Stomach (tissue), 19 donors: ENCODE measurements at places on chromosomes 12 and 14. TPM values are rescaled to one million over a fixed set of nuclear protein-coding genes. Genes with fewer than 3 reads are reported as not detected.

Gene TTC6
- total RNA-seq: 33.6 TPM

DNA sequence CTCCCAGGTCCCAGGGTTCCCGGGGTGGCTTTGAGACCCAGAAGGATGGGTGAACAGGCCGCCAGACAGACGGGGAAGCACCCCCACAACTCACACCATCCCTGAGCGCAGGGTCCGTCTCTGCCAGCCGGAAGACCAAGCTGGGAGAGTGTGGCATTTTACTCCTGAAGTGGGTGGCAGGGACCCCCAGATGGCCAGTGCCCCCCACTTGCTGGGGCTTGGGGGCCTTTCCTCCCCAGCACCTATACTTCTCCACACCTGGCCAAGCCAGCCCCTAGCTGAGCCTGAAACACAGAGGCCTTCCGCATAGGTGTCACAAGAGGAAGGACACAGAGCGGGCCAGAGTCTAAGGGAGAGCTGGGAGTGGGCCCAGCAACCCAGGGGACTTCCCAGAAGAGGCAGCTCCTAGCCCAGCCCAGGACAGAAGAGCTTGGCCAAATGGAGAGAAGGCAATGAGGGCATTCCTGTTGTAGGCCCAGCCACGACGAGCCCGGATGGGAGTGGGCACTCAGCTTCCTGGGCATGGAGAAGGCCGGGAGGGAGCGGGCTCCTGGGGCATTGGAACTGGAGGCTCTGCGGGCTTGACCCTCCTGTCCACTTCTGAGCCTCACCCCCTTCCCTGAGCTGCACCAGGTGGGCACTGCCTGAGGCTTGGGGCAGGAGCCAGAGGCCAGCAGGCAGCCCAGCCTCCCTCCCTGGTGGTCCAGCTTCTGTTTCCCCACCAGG, 3.3 kb downstream of the AHNAK2 start:
- H3K4me3 ChIP-seq: no peak overlapping the region
- no peak for DNase-seq
- H3K36me3 ChIP-seq: no peaks in the 10 kb centered on the region
- no peaks in the 10 kb centered on the region for H3K27me3 ChIP-seq
- peak overlapping the region; percentile 91 for H3K27ac ChIP-seq

- no peak for DNase-seq
- no peak overlapping the region for H3K27ac ChIP-seq
- H3K36me3 ChIP-seq: no peaks in the 10 kb centered on the region
Observed at GRCh38 chr12:116385486-116386217, 108.2 kb upstream of the MED13L start.

Gene MYH6
- not detected for total RNA-seq

GRCh38 chr14:31945701-31946100, 131.4 kb upstream of the ARHGAP5 start:
- no peaks in the 10 kb centered on the region for H3K27me3 ChIP-seq
- DNase-seq: no peak
- H3K36me3 ChIP-seq: no peaks in the 10 kb centered on the region

GRCh38 chr12:95653771-95654546, 102.7 kb upstream of the USP44 start:
- no peak for DNase-seq
- no peak overlapping the region for H3K4me3 ChIP-seq
- H3K4me1 ChIP-seq: peaks cover 24% of the 10 kb centered on the region
- no peaks in the 10 kb centered on the region for H3K27me3 ChIP-seq
- no peaks in the 10 kb centered on the region for H3K36me3 ChIP-seq

GRCh38 chr12:10226086-10226485, 13.4 kb downstream of the GABARAPL1 start:
- no peak for DNase-seq
- H3K4me3 ChIP-seq: no peak overlapping the region
- H3K27ac ChIP-seq: no peak overlapping the region
- peaks cover 34% of the 10 kb centered on the region for H3K36me3 ChIP-seq
- H3K27me3 ChIP-seq: no peaks in the 10 kb centered on the region
- peaks cover 7% of the 10 kb centered on the region for H3K4me1 ChIP-seq

Gene BCL11B
- total RNA-seq: 1.9 TPM

Gene DMAC2L
- 9.0 TPM for total RNA-seq

DNA sequence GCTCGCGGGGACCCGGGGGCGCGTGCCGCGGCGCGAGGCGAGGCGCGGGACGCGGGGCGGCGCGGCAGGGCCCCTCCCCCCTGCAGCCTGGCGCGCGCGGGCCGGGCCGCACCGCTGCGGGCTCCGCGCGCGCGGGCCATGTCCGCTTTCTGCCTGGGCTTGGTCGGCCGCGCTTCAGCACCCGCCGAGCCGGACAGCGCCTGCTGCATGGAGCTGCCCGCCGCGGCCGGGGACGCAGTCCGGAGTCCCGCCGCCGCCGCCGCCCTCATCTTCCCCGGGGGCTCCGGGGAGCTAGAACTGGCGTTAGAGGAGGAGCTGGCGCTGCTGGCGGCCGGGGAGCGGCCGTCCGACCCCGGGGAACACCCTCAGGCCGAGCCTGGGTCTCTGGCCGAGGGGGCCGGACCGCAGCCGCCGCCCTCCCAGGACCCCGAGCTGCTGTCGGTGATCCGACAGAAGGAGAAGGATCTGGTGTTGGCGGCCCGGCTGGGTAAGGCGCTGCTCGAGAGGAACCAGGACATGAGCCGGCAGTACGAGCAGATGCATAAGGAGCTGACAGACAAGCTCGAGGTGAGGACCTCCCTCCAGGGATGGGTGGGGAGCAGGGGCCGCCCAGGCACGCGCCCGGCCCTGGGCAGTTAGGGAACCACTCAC, 820 bp downstream of the BICDL1 start:
- peak; percentile 90 for DNase-seq
- H3K27me3 ChIP-seq: no peaks in the 10 kb centered on the region
- peak overlapping the region; percentile 74 for H3K27ac ChIP-seq
- H3K4me3 ChIP-seq: peak overlapping the region; percentile 59
- no peaks in the 10 kb centered on the region for H3K36me3 ChIP-seq

GRCh38 chr14:27077710-27078109, 479.9 kb upstream of the NOVA1 start:
- DNase-seq: no peak
- H3K4me1 ChIP-seq: no peaks in the 10 kb centered on the region
- no peaks in the 10 kb centered on the region for H3K27me3 ChIP-seq
- no peak overlapping the region for H3K4me3 ChIP-seq
- no peaks in the 10 kb centered on the region for H3K36me3 ChIP-seq

- peaks cover 3% of the 10 kb centered on the region for H3K4me1 ChIP-seq
- no peaks in the 10 kb centered on the region for H3K36me3 ChIP-seq
- H3K4me3 ChIP-seq: no peak overlapping the region
- DNase-seq: no peak
- no peak overlapping the region for H3K27ac ChIP-seq
Observed at GRCh38 chr12:14907953-14908352, 22.3 kb upstream of the MGP start.

Gene PMCH
- not detected for total RNA-seq

Gene KRT5
- total RNA-seq: 0.89 TPM

GRCh38 chr12:116561181-116561821, 2.1 kb downstream of the MAP1LC3B2 start:
- H3K4me3 ChIP-seq: no peak overlapping the region
- no peaks in the 10 kb centered on the region for H3K27me3 ChIP-seq
- H3K4me1 ChIP-seq: peaks cover 23% of the 10 kb centered on the region
- H3K36me3 ChIP-seq: no peaks in the 10 kb centered on the region
- no peak for DNase-seq

GRCh38 chr14:79062226-79062625, 892.1 kb downstream of the NRXN3 start:
- H3K27ac ChIP-seq: no peak overlapping the region
- no peaks in the 10 kb centered on the region for H3K36me3 ChIP-seq
- no peaks in the 10 kb centered on the region for H3K4me1 ChIP-seq
- DNase-seq: no peak
- H3K4me3 ChIP-seq: no peak overlapping the region

- no peak for DNase-seq
- H3K4me1 ChIP-seq: no peaks in the 10 kb centered on the region
- H3K27ac ChIP-seq: no peak overlapping the region
Observed at GRCh38 chr14:95683793-95684192, 2.4 kb upstream of the TCL1B start.

GRCh38 chr12:122537021-122537420, 10.0 kb downstream of the KNTC1 start:
- peaks cover 26% of the 10 kb centered on the region for H3K36me3 ChIP-seq
- DNase-seq: no peak
- no peak overlapping the region for H3K27ac ChIP-seq

- H3K36me3 ChIP-seq: no peaks in the 10 kb centered on the region
- H3K27me3 ChIP-seq: no peaks in the 10 kb centered on the region
- H3K4me1 ChIP-seq: peaks cover 19% of the 10 kb centered on the region
- peak; percentile 48 for DNase-seq
- H3K27ac ChIP-seq: peak within 1 kb of the TSS; percentile 72
- no peak within 1 kb of the TSS for H3K4me3 ChIP-seq
Observed at GRCh38 chr12:54384591-54385041, at the start of gene ZNF385A. Gene ZNF385A (minus strand): TSS chr12:54384733. CDS start chr12:54384514, 219 bp downstream.

GRCh38 chr14:24298892-24299254, 707 bp downstream of the DHRS1 start:
- no peak for DNase-seq
- H3K27ac ChIP-seq: peak overlapping the region; percentile 94
- H3K27me3 ChIP-seq: no peaks in the 10 kb centered on the region
- H3K4me3 ChIP-seq: peak overlapping the region; percentile 96
- H3K36me3 ChIP-seq: peaks cover 54% of the 10 kb centered on the region
- H3K4me1 ChIP-seq: peaks cover 39% of the 10 kb centered on the region

DNA sequence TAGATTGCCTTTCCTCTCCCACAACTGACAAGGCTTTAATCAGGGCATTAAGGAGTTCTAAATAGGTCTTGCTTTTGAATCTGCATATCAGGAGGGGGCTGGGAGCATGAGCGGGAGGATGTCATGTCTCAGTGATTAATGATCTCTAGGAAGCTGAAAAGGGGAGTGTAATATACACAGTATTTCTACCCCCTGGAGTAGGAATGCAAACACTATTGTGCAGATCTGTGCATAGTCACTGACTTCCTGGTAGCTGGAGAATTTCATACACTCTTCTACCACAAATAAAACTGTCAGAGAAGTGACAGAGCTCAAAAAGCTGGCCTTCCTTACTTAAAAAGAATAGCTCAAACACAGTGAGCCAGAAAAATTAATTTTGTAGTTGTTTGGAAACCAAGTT, 65.8 kb downstream of the RIC8B start:
- H3K4me1 ChIP-seq: peaks cover 5% of the 10 kb centered on the region
- peaks cover 28% of the 10 kb centered on the region for H3K36me3 ChIP-seq
- no peaks in the 10 kb centered on the region for H3K27me3 ChIP-seq

GRCh38 chr14:103641161-103641560, 12.2 kb downstream of the KLC1 start:
- no peak for DNase-seq
- H3K27ac ChIP-seq: no peak overlapping the region
- H3K27me3 ChIP-seq: no peaks in the 10 kb centered on the region

- DNase-seq: no peak
- H3K27ac ChIP-seq: no peak overlapping the region
- no peak overlapping the region for H3K4me3 ChIP-seq
- peaks cover 12% of the 10 kb centered on the region for H3K4me1 ChIP-seq
- H3K27me3 ChIP-seq: no peaks in the 10 kb centered on the region
- H3K36me3 ChIP-seq: peaks cover 48% of the 10 kb centered on the region
Observed at GRCh38 chr12:130876297-130876696, 4.4 kb downstream of the RAN start.

DNA sequence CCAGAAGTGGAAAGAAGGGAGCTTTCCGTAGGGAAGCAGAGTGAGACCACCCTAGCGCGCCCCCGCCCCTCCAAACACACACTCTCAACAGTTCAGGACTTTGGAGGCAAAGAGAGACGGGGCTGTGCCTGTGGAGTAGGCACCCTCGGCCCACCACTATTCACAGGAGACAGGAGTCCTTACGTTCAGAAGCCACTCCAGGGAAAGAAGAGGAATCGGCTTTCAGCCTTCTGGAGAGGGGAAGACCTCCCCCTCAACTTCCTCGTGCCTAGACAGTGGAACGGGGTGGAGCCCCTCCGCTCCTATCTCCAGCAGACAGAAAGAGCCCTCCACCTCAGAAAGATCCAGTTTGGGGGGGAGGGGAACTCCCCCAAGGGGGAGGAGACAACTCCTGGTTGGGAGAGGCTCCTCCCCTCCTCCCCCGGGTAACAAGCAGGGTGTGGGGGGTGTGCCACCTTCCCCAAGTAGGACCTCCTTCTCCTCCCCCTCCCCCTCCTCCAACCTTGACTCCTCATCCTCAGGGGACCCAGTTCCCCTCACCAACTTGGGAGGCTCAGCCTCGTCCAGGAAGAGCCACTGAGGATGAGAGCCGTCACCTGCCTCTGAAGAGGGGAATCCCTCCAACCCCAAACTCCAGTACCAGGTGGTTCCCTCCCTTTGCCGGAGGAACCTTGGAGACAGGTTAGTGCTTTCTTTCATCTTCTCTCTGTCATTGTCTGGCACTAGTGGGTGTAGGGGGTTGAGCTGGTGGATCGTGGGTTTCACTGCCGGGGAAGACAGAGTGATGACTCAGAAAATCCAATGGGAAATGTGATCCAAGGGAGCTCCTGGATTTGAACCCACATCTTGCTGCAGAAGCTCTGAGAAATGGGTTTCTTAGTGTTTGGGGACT, 883 bp downstream of the FOXJ2 start:
- no peak for DNase-seq
- H3K4me3 ChIP-seq: peak overlapping the region; percentile 95
- no peaks in the 10 kb centered on the region for H3K27me3 ChIP-seq
- peak overlapping the region; percentile 98 for H3K27ac ChIP-seq

Gene FGF6
- total RNA-seq: not detected

Gene OTOGL
- total RNA-seq: not detected

Gene RNF34
- total RNA-seq: 92.3 TPM

GRCh38 chr12:25401547-25402345, 151.0 kb upstream of the KRAS start:
- no peaks in the 10 kb centered on the region for H3K36me3 ChIP-seq
- no peak overlapping the region for H3K4me3 ChIP-seq
- DNase-seq: no peak
- no peaks in the 10 kb centered on the region for H3K4me1 ChIP-seq
- H3K27me3 ChIP-seq: no peaks in the 10 kb centered on the region

GRCh38 chr12:95532851-95533250, 18.4 kb downstream of the USP44 start:
- H3K4me1 ChIP-seq: no peaks in the 10 kb centered on the region
- no peaks in the 10 kb centered on the region for H3K27me3 ChIP-seq
- H3K36me3 ChIP-seq: no peaks in the 10 kb centered on the region
- DNase-seq: peak; percentile 66
- no peak overlapping the region for H3K27ac ChIP-seq

- peak; percentile 63 for DNase-seq
- no peaks in the 10 kb centered on the region for H3K27me3 ChIP-seq
- no peaks in the 10 kb centered on the region for H3K36me3 ChIP-seq
- no peak overlapping the region for H3K4me3 ChIP-seq
- no peaks in the 10 kb centered on the region for H3K4me1 ChIP-seq
Observed at GRCh38 chr14:24481622-24482324, 26.3 kb downstream of the CMA1 start.

- H3K36me3 ChIP-seq: no peaks in the 10 kb centered on the region
- no peak overlapping the region for H3K4me3 ChIP-seq
- DNase-seq: no peak
- H3K4me1 ChIP-seq: peaks cover 61% of the 10 kb centered on the region
- no peaks in the 10 kb centered on the region for H3K27me3 ChIP-seq
- no peak overlapping the region for H3K27ac ChIP-seq
Observed at GRCh38 chr14:77316195-77316505, 4.5 kb downstream of the POMT2 start.

Gene ASCL1
- total RNA-seq: not detected

Gene OTUB2
- not detected for total RNA-seq
